T-cell (primary cell): ENCODE measurements at places on chromosomes 5 and 9.

GRCh38 chr5:39160576-39161213 lies 58.7 kb downstream of the FYB1 start:
- DNase-seq, result no peak

GRCh38 chr5:18961234-18961633 lies 1026.8 kb downstream of the CDH18 start:
- DNase-seq, result no peak

GRCh38 chr9:76394195-76394959 lies at the start of gene RFK:
RFK (minus strand) TSS chr9:76394426; CDS start chr9:76394171, 255 bp downstream.
- peak; percentile 78 for DNase-seq

DNA sequence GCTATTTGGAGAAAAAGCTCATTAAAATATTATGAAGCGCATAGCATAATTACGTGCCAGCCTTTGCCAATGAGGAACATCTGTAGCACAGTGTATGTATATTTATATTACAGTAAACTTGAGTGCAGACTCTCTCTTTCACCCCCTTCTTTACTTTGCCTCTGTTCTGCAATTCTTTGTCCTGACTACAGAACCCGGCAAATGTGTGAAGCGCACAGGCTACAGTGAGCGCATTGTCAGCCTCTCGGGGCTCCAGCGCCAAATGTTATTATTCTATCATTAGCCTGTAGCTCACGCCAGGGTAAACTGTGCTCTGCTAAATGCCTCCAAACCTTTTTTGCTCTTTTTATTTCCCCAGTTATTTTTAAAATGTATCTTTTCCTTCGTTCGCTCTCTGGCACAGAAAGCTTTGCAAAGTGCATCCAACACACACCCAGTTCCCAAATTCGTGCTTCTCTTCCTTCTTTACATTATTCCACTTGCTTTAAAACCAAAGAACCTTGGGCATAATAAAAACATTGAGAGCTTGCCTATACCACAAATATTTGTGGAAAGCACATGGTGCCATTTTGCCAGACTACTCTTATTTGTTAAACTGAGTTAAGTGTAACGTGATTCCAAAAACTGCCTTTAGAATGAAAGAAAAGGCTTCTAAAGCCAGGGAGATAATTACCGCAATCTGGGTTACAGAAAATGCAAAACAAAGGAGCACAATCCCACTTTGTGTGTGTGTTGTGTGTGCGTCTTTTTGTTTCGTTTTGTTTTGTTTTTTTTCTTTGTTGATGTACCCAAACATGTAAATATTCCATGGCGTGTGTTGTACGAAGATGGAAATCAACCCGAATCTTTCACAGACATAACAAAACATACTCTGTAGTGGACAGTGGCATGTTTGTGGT lies 164.1 kb upstream of the MPDZ start:
- no peak for DNase-seq

DNA sequence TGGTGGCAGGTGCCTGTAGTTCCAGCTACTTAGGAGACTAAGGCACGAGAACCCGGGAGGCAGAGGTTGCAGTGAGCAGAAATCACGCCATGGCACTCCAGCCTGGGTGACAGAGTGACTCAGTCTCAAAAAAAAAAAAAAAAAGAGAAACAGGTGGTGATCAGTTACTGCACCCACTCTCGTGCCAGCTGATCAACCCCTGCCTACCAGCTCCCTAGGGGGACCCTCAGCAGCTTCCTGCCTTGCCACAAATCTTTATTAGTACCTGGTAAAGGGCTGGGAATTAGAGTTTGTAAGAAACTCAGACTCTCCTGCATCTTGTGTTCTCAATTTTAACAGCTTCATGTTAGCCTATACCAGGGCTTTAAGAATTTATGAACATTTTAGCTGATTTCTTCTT lies 914.9 kb downstream of the EFNA5 start:
- no peak for DNase-seq

GRCh38 chr5:62578540-62578939 lies at the start of gene LRRC70:
LRRC70 (plus strand) TSS chr5:62578819; CDS start chr5:62579439, 620 bp downstream.
- no peak for DNase-seq

- DNase-seq, result no peak
These were observed 2.7 kb downstream of the PCDHGC3 start for GRCh38 chr5:141478321-141478945.

- DNase-seq, result no peak
These were observed 33.7 kb downstream of the TRIO start for GRCh38 chr5:14176888-14177287.

DNA sequence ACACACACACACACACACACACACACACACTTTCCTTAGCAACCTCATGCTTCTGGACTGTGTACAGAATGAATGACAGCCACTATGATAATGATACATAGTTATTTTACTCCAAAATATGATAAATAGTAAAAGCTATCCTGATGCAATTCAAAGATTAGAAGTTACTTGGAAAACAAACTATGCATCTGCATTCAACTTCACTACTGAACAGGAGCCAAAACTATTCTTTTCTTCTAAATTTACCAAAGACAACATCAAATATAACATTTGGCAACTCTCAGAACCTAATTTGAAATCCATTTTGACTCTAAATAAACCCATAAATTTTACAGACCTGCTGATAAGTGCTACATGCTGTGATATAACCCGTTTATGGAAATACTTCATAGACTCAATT lies 33.3 kb downstream of the GLIS3 start:
- DNase-seq, result no peak

GRCh38 chr5:178057839-178058238 lies 55.5 kb upstream of the N4BP3 start:
- DNase-seq, result no peak

DNA sequence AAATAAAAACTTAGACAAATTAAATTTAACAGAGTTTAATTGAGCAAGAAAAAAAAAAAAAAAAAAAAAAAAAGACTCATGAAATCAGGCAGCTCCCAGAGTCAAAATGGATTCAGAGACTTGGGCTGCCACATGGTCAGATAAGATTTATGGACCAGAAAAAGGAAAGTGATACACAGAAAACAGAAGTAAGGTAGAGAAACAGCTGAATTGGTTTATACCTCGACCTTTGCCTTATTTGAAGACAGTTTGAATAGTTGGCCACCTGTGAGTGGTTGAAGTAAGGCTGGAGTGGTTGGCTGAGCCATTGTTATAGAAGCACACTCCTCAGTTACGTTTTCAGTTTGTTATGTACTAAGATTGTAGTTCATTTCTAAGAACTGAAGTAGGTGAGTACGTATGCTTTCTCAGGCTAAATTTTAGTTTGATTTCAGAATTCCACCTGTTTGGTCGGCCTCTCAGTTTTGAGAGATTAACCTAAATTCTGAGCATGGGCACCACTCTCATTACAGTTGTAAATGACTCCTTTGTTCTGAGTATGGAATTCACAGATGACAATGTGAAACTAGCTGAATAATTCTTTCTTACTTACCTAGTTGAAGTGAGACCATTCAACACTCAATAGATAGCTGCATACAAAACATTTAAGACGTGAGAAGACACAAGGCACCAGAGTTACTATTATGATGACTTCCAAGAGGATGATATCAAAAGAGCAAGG lies 149.0 kb downstream of the AOPEP start:
- no peak for DNase-seq

- DNase-seq, result no peak
These were observed 14.5 kb downstream of the PHF19 start for GRCh38 chr9:120862452-120862851.

DNA sequence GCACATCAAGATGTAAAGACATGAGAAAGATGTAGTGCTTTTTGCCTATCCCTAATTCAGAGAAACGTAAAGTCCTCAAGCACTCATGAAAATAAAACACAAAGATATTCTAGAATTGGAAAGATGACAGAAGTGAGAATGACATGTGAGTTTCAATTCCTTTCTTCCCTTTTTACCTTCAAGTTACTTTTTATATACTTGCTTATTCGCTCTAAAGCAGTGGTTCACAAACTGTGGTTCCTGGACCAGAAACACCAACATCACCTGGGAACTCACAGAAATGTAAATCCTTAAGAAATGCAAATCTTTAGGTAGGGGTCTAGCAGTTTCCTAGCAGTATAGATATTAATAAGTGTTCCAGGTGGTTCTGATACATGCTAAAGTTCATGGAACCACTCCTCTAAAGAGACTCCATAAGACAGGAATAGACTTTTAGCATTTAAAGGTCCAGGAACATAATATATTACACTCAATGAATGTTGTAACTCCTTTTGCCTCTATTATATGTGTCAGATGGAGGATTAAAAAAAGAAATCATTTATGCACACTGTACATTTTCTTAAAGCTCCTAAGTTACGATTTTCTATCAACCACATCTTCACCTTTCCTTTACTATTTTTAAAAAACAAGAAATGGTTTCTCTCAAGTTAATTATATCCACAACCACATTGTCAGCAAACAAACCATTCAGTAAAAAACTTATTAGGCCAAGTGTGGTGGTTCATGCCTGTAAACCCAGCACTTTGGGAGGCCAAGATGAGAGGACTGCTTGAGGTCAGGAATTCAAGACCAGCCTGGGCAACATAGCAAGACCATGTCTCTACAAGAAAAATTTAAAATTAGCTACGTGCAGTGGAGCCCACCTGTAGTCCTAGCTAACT lies 39.9 kb downstream of the ERP44 start:
- DNase-seq, result no peak

DNA sequence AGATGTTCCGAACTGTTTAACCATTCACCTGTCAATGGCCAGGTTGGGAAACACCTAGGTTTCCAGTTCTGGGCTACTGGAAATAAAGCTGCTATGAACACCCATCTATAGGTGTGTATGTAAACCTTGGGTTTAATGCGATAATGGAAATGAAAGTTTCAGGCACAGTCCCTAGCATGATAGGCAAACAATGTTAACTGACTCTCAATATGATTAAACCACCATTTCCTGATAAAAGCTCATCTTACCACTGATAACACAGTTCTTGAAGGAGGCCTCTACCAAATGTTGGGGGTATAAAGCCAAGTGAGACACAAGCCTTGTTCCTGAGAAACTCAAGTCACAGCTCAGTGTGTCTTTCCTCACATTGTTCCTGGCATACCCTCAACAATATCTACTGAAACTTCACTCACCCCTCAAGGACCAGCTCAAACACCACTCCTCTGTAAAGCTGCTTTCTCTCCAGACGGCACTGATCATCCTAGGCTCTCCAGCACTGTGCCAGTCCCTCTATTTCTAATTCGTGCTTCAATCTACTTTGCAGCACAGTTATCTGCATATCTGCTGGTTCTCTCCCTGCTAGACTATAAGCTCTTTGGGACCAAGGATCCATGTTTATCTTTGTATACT lies 15.8 kb downstream of the RAB14 start:
- no peak for DNase-seq

GRCh38 chr5:158746979-158747378 lies 352.7 kb downstream of the EBF1 start:
- no peak for DNase-seq

DNA sequence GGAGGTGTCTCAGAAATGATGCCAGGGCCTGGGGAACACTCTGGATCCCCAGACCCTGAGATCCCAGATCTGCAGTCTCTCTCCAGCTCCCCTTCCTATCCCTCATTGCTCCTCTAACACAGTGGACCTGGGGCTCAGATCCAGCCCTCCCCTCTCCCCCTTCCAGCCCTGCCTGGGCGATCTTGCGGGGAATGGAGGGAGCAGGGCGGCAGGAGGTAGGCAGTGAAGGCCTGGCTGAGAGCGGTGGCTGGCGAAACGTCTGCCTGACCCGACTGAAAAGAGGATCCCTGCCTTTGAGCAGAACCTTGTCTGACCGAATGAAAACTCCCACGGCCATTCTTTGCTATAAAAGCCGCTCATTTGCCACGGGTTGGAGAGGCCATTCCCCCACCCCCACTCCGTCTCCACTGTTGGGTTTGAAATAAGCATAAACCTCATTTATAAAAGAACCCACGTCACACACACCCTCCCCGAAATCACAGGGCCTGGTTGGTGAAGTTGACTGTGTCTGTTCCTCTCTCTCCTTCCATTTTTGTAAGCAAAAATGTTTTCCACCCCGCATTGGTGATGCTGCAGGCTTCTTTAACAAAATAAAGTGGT lies 8.8 kb downstream of the MSX2 start:
- no peak for DNase-seq

DNA sequence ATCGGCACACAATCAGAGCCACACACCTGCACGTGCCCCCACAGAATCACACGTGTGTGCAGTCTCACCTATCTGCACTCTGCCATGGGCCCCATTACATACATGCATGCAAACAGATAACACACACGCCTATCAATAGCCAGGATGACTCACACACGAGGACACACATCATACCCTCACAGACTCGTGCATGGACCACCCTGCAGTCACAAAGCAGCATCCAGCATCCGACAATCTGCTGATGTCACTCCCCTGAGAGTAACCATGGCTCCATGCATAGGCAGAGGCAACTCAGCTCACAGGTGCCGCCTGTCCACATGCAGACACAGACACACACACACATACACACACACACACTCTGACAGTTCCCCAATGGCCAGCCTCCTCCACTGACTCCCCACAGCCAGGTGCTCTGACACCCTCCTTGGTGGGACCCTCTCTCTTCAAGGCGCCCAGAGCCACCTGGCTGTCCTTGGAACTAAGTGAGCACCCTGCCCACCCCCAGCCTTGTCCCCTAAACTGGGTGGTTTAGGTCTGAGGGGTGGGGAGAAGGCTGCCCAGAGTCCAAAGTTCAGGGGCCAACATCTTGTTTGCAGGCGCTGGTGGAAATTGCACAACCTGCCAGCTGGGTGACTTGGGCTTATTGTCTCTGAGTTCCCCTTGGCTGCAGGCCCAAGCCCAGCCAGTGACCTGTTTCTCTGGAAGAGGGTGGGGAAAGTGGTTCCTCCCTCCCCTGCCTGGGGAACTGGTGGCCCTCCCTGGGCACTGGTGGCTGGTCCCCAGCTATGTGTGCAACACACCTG lies 34.6 kb upstream of the NEK6 start:
- no peak for DNase-seq

DNA sequence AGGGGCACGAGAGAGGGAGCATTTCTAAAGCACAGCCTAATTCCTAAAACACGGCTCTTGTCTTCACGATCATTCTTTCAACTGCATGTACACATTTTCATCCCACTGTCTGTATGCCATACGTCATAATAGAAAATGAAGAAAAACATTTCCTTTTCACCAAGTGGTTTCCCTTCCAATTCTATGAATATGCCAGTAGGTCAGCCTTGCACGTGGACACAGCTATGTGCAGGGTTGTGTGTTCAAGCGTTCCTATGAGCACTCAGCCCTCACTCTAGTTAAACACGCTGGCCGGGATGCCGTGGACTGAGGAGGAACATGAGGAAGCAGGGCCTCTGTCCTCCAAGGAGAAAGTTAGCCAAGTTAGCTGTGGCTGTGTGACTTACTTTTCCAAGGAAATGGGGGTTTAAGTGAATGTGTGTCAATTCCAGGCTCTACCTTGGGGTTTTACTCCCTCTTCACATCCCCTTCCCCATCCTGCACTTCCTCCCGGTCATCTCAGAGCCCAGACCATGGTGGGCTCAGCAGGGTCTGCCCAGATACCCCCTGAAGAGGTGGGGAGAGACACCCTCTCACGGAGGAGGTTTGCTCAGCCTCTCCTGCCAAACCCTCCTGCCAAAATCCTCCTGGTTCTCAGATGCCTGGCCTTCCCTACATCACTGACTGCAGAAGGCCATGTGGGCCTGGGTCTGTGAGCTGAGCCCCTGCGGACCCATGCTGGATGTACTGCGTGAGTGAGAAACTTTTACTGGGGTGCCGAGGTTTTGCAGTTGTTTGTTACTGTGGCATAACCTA lies 230.6 kb downstream of the FSTL4 start:
- DNase-seq, result no peak
